AG04450 (cell line): ENCODE measurements at places on chromosomes 13 and 19. TPM values are rescaled to one million over a fixed set of nuclear protein-coding genes. Genes with fewer than 3 reads are reported as not detected.

Gene ZNF471
- polyA plus RNA-seq = 4.4 and 5.6 TPM in 2 replicates

DNA sequence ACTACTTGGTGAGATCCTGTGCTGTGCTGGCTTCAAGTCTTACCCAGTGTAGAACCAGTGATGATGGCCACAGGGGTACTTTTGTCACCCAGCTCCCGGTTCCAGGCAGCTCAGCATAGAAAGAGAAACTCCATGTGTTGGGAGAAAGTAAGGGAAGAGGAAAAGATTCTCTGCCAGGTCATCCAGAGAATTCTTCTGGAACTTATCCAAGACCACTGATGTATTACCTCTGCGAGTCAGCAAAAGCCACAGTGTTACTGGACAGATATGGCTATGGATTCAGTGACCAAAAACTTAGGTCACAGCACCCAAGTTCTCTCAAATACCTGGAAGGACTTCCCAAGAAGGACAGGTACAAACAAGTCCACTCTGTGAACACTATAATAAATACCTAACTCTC is 399.5 kb upstream of the MIR17HG start:
- no peak for DNase-seq

- DNase-seq = no peak
These were observed 93.1 kb downstream of the GGACT start for GRCh38 chr13:100495455-100495854.

Gene TINCR
- polyA plus RNA-seq = 0.04 TPM in 1 of 2 replicates, not detected in the other
